ENCODE measurements at places on chromosomes 7 and 10.

DNA sequence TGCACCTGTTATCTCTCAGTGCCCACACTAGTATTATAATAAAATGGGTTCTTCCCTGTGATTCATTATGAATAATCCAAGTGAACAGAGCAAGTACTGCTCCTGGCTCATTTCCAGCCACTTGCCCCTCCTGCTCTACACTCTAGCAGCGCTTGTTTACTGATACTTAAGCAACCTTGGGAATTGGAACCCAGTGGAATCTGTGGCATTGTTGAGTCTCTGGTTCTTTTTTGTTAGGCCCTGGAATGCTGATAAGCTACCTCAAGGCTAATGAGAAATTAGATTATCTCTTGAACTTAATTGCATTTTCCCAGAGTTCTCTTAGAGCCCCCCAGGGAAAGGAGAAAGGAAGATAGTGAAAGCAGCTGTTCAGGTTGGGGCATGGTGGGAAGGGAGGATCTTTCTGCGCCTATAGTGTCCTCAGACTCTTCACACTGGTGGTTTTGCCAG is 34.0 kb downstream of the PRKAR2B start:
- DNase-seq, result no peak

GRCh38 chr10:18955061-18955460 is 93.5 kb upstream of the MALRD1 start:
- peak; percentile 2 for DNase-seq

DNA sequence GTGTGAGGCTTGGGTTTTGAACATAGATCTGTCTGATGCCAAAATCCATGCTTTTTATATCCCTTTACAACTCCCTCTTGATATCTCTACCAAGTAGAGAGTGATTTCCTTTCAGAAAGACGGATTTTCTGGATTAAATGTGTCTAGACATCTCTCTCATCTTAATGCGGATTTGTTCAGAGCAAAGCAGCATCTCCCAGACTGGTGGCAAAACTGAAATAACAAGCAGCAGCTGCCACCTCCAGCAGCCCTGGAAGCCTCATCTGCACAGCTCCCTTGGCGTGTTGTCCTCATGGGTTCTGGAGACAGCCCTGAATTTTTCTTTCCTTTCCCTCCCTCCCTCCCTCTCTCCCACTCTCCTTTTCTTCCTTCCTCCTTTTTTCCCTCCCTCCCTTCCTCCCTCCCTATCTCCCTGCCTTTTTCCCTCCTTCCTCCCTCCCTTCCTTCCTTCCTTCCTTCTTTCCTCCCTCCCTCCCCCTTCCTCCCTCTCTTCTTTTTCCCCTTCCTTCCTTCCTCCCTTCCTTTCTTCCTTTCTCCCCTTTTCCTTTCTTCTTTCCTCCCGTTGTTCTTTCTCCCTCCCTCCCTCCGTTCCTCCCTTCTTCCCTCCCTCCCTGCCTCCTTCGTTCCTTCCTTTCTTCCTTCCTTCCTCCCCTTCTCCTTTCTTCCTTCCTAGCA is 639.9 kb downstream of the TYW1 start:
- DNase-seq, result no peak

DNA sequence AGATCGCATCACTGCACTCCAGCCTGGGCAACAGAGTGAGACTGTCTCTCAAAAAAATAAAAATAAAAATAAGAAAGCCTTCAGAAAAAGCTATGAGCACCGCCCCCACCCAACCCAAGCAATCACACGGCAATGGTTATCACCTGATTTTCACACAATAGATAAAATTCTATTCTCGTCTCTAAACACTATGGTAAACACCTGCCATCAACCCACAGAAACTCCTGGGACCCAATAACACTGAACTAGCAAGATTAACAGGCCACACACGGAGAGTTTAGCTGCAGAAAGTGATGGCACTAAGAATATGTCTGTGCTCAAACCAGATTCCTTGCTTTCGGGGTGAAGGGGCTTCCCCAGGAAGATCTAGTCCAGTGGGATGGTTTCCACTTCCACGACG is 173.8 kb downstream of the DIP2C start:
- no peak for DNase-seq

GRCh38 chr10:78829565-78829964 is 239.2 kb upstream of the ZMIZ1 start:
- DNase-seq, result no peak

DNA sequence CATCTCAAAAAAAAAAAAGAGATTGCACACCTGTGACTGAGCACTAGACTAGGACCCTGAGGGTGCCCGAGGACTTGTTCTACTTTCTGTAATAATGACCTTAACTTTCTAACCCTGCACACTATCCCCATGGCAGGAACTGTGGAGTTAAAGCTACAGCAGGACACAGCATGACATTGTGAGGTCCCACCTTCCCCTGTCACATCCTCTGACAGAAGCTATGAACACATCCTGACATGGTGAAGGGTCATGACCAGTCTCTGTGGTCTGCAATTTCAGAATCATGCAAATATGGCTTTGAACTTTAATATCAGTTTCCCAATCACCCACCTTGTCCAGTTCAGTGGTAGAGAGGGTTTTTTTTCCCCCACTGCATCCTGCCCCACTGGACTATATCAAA is 18.5 kb upstream of the SAR1A start:
- no peak for DNase-seq

DNA sequence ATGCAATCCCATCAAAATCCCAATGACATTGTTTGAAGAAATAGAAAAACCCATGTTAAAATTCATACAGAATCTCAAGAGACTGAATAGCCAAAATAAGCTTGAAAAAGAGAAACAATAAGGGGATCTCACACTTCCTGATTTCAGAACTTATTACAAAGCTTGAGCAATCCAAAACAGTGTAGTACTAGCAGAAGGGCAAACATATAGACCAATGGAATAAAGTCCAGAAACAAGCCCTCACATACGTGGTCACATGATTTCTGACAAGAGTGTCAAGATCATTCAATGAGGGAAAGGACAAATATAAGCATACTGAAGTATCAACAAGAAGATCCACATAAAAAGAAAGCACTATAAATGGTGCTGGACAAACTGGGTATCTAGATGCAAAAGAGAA is 31.9 kb downstream of the MICU1 start:
- DNase-seq, result no peak

- DNase-seq, result no peak
These were observed 148.0 kb downstream of the LRRN3 start for GRCh38 chr7:111238886-111239285.

GRCh38 chr7:70312336-70312735 is 714.1 kb downstream of the AUTS2 start:
- DNase-seq, result no peak

GRCh38 chr10:43945908-43946307 is 297.2 kb upstream of the ZNF32 start:
- DNase-seq, result no peak

DNA sequence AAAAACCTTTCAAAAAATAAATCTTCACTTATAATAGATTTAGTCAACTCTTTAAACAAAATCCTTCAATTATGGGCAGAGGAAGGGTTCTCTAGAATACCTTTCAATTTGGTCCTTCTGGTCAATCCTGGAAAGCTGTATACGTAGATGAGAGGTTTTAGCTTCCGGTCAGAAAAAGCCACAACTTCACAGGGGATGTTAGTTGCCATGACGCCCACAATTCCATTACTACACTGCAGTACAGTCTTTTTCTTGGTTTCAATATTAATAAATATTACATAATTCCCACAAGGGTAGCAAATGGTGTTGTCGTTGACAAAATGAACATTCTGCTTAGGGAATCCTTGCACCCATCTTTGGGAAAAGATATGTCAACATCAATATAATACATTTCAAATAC is 1.7 kb downstream of the CFAP43 start:
- DNase-seq, result no peak

- DNase-seq, result peak; percentile 49
These were observed 4.5 kb downstream of the KAZALD1 start for GRCh38 chr10:101066146-101066895.

GRCh38 chr10:14118953-14119352 is 211.8 kb downstream of the FRMD4A start:
- no peak for DNase-seq

- DNase-seq, result no peak
These were observed 141.2 kb upstream of the ZNF716 start for GRCh38 chr7:57308631-57309408.

DNA sequence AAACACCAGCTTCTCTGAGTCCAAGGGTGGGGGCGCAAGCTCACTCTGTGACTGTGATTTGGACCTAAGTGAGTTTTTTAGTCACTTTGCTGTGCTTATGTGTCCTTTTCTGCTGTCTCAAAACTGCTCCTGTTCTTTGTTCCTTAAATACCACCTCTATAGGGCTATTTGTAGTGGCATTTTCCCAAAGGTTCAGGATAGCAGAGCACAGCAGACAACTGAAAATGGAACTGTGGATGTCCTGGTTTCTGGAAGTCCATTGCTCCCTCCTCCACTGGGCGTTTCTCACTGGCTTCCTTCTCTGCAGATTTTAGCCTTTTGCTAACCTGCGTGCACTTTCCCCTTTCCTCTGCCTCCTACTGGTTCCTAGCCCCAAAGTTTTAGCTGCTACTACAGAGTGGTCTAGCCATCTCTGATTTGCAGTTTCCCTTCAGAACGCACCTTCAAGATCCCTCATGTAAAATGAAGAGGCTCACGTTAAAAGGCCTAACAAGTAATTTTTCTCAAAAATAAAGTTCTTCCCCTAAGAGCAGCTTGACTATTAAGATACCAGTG is 25.6 kb downstream of the BLVRA start:
- DNase-seq, result no peak

GRCh38 chr7:132051311-132051710 is 494.9 kb upstream of the PODXL start:
- DNase-seq, result no peak

DNA sequence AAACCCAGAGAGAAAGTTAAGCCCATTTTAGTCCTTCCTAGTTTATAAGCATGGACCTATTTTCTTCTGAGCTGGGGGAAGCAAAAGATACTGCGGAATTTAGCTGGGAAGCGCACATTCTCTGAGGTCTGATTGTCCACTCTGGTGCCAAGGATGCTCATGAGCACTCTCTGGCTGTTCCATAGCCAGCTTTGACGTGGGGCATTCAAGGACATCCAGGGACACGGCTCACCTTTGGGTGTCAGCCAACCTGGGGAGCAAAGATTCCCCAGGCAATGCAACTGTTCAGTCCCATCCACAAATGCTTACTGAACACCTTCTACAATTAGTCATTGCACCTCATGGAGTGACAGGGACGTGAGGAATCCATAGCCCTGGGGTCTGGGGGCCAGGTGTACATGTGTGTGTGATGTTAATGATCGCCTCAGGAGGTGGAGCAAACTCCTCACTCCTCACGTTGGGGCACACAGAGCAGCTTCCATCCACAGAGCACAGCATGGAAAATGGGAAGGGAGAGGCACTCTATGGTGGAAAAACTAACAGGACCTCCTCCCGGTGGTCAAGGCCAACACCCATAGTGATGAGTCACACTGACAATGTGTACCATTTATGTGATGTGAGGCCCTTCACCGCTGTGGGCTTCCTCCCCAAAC is 67.5 kb upstream of the IGFBP3 start:
- no peak for DNase-seq

GRCh38 chr7:36736090-36736898 is 12.0 kb upstream of the AOAH start:
- no peak for DNase-seq

GRCh38 chr7:108794466-108794865 is 224.8 kb downstream of the DNAJB9 start:
- no peak for DNase-seq

DNA sequence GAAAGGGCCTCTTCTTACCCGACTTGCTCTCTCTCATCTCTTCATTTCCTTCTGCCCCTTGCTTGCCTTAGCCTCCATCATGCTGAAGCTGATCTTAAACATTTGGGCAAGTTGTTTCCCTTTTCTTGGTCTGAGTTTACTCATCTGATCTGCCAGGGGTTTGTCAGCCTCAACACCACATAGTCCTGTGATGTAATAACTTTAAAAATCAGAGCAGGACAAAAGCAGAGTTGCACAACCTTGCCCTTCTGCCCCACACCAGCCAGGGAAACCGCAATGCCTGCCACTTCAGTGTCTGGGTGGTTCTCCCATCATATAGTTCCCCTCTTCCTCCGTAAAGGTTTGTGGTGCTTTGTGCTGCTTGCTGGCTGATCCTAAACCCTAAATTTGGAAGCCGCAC is 9.9 kb upstream of the LIPM start:
- no peak for DNase-seq

GRCh38 chr7:134552105-134552504 is 3.2 kb downstream of the AKR1B15 start:
- no peak for DNase-seq

- DNase-seq, result no peak
These were observed 78.0 kb upstream of the AGBL3 start for GRCh38 chr7:134908289-134908688.

- DNase-seq, result peak; percentile 86
These were observed 35.8 kb downstream of the GPER1 start for GRCh38 chr7:1123715-1124114.

DNA sequence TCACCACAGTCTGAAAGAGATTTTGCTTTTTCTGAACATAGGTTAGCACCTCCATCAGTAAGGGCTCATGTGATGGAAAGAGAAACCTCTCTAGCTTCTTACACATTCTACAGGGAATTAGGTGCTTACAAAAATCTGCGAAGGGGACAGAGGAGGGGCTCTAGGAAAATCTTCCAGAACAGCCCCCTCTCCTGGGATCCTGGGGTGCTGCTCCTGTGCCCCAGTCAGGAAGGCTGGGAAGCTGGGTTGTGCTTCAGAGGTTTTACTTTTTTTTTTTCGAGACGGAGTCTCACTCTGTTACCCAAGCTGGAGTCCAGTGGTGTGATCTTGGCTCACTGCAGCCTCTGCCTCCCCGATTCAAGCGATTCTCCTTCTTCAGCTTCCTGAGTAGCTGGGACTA is 7.5 kb upstream of the FAM171A1 start:
- DNase-seq, result no peak

- DNase-seq, result no peak
These were observed 592.7 kb downstream of the PARD3 start for GRCh38 chr10:34222359-34222758.

DNA sequence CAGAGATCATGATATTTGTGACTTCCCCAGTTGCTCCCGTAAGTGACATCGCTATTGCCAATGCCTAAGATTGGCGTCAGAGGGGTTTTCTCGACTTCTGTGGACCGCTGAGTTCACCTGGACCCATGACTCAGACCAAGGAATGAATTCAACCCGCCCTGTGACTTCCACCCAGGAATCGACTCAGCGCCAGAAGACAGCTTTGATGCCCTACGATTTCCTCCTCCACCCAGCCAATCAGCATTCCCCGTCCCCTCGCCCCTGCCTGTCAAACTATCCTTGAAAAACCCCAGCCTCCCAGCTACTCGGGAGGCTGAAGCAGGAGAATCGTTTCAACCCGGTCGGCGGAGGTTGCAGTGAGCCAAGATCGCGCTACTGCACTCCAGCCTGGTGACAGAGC is 58.3 kb downstream of the MICALL2 start:
- no peak for DNase-seq
